Activated T-helper 2 cell treated with anti-CD3 and anti-CD28 coated beads, Interferon-gamma antibody, Interleukin-2, Interleukin-4, amounts not matched to agents 10 μg/mL and 5 μg/mL and 100 μg/mL, durations not matched to agents 14 hours and 24 hours and 36 hours (primary cell): ENCODE measurements at places on chromosomes 6 and 20. TPM values are rescaled to one million over a fixed set of nuclear protein-coding genes. Genes with fewer than 3 reads are reported as not detected.
A peak's percentile ranks its signal among the peaks of the same experiment; 100 is the strongest.

Gene EYA2
- not detected in 2 replicates for total RNA-seq

GRCh38 chr6:2971420-2972218 is at the start of gene SERPINB6:
Gene SERPINB6, minus strand, starts transcription at chr6:2971567. Its CDS starts 12,235 bp downstream, at chr6:2959332.
- DNase-seq, result peak; percentile 22

Gene LGSN
- not detected in 2 replicates for total RNA-seq

- no peak for DNase-seq
Measured at GRCh38 chr20:22562620-22563019, 21.8 kb downstream of the FOXA2 start.

GRCh38 chr6:154791556-154792317 is 58.5 kb downstream of the SCAF8 start:
- no peak for DNase-seq

Gene DEFB132
- total RNA-seq, result not detected in 2 replicates

DNA sequence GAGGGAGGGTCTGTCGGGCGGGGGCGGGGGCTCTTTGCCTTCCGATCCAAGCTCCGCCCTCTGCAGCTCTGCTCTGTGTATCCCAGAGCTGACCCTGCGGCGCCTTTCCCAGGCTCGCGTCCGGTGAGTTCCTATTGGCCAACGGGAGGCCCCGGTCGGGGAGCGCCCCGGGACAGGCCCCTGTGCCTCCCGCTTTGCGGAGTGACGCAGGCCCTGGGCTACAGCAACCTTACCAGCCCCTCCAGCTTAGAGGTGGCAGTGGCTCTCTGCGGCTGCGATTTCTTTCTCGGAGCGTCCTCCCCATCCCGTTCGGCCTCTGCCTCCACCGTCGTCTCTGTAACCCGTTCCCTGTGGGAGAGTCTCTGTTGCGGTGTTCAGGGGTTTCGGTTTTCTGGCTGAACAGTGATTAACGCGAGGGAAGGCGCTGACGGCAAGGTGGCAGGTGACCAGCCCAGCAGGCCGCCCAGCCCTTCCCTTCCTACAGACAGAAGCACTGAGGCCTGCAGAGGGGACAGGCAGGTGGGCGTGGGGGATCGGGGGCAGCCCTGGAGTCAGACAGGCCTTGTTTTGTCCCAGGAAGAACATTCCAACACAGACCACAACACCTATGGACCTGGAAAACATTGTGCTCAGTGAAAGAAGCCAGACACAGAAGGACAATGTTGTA is 18.1 kb upstream of the CEBPB start:
- no peak for DNase-seq

DNA sequence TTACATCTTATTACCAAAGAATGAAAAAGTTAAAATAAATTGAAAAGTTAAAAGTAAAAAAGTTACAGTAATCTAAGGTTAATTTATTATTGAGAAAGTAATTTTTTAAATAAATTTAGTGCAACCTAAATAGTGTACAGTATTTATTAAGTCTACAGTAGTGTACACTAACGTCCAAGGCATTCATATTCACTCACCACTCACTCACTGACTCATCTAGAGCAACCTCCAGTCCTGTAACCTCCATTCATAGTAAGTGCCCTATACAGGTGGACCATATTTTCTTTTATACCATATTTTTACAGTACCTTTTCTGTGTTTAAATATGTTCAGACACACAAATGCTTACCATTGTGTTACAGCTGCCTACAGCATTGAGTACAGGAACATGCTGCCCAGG is 624.7 kb upstream of the NOX3 start:
- DNase-seq, result no peak

- DNase-seq, result no peak
Measured at GRCh38 chr6:25635886-25636317, 16.1 kb upstream of the SCGN start.

- no peak for DNase-seq
Measured at GRCh38 chr6:44661221-44662008, 273.9 kb downstream of the CDC5L start.

DNA sequence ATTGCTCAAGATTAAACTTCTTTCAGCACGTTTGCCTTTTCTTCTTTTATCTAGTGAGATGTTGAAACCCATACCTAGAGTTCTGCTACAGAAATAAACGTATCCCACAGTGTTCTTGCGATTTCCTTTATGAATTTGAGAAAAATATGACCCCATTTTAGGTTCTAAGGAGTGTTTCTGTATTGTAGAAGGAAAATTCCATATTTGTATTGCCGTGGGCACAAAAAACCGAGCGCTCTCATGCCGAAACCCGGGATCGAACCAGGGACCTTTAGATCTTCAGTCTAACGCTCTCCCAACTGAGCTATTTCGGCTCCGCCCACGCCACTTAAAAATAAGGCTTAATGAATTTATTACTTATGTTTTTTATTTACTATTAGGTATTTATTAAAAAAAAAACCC is 23.7 kb downstream of the ZNF311 start:
- peak; percentile 63 for DNase-seq

- no peak for DNase-seq
Measured at GRCh38 chr6:158825038-158825950, 6.1 kb upstream of the EZR start.

- DNase-seq, result no peak
Measured at GRCh38 chr6:169638915-169639314, 62.9 kb downstream of the WDR27 start.

DNA sequence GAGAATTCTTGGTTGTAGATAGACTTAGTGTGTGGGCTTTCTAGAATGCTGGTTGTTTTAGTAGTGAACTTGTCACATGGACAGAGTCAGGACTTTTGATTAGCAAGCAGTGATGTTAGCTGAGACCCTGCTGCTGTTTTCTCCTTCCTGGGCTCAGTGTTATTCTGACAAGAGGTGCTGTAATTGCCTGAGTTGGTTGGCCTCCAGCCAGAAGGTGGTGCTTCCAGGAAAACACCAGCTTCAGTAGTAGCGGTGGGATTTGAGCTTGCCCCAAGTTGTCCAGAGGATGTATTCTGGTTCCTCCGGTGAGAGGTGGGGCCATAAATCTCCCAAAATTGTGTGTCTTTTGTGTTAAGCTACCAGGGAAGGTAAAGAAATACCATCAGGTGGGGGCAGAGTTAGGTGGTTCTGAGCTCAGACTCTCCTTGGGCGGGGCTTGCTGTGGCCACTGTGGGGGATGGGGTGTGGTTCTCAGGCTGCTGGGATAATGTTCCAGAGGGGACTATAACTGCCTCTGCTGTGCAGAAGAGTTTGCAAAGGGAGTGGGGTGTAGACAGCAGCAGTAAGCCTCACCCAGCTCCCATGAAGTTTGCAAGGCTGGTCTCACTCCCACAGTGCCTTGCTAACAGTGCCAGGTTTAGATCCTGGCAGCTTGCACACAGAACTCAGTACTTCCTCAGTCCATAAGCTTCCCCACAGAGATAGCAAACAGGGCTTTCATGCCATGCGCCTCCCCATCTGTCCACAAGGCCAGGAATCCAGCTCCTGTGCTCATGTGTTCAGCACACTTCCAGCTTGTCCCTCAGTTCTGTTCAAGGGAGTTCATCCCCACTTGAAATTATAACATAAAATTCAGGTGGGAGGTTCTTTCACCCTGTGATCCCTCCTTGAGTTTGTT is 278.4 kb upstream of the PTCHD4 start:
- no peak for DNase-seq

GRCh38 chr20:13099676-13100075 is 90.9 kb downstream of the SPTLC3 start:
- no peak for DNase-seq

- no peak for DNase-seq
Measured at GRCh38 chr6:11279284-11279689, 46.8 kb upstream of the NEDD9 start.

DNA sequence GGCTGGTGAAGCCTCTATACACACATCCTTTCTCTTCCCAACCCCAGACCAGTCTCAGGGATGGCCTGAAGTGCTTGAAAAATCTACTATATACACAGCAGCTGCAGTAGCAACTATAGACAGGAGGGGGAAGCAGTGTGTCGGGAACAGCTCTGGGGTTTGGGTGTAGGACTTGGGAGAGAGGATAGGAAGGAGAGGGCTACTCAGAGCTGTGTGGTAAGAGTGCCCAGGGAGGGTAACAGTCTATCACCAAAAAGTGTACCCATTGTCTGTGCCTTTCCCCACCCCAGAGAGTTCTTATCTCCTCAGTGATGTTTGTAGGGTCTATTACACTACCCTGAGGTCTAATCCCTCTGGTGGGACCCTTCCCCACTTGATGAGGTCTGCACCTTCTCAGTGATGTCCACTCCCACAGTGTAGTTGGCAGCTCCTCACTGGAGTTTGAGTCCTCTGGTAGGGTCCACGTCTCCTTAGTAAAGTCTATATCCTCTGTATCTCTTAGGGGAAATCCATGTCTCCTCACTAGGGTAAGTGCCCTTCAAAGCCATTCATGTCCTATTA is 1.5 kb upstream of the GGT7 start:
- peak; percentile 52 for DNase-seq

DNA sequence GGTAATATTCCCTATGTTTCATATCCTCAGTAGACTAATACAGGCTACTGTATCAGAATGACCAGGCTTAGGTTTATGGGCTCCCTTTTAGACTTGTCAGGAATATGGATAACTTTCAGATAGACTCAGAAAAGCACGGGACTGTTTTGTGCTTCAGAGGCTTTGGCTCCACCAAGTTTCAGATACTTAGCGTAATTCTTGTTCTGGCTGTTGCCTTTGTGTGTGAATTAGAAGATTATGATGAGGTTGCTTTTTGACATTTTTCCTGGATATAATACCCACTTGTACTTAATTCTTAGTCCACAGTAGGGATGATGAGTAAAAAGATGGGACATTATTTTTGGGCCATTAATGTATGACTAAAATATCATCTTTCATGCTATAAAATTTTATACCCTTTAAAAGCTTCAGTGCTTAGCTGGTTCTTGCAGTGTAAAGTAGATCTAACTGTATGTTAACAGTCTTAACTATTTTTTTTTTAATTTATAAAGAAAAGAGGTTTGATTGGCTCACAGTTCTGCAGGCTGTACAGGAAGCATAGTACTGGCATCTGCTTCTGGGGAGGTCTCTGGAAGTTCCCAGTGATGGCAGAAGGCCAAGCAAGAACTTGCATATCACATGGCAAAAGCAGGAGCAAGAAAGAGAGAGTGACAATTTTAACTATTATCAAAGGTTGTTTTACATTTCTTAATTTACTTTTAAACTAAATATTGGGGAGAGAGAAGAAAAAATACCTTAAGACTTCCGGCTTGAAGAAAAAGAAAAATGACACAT is 120.7 kb downstream of the ZFAND3 start:
- no peak for DNase-seq

DNA sequence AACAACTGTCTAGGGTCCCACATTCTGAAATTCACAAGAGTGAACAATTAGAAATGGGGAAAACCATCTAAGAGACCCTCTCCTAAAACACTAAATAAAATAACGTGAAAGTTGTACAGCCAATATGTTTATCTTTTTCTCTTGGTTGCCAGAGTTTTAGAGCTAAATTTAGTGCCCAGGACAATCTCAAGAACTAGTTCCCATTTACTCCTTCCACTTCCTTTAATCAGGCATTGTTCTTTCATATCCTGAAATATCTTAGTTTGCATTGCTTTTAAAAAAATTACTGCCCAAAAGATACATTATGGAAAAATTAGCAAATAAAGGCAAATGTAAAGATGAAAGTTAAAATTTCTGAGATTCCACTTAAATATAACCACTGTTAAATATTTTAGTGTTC is 33.1 kb upstream of the UBR2 start:
- DNase-seq, result no peak

DNA sequence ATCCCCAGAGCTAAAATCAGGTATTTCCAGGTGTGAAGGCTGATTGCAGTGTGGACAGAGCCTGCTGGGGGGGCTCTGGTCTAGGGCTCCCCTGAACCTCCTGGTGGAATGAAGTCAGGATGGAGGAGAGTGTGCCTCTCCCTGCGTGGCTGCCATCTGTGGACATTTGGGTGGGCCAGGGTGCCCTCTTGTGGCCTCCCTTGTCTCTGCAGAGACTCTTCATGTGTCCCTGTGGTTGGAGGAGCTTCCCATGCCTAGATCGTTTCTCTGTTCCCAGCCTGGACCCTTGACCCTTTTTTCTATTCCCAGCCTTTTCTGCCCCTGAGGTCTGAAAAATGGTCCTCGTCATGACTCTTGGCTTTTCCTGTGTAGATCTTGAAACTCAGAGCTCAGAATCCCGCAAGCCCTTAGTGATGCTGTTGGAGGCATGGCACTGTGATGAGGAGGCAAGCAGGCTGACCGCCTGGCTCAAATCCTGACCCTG is 9.9 kb upstream of the PSMF1 start:
- DNase-seq, result no peak

- DNase-seq, result no peak
Measured at GRCh38 chr6:13395272-13396237, 67.2 kb upstream of the TBC1D7 start.

DNA sequence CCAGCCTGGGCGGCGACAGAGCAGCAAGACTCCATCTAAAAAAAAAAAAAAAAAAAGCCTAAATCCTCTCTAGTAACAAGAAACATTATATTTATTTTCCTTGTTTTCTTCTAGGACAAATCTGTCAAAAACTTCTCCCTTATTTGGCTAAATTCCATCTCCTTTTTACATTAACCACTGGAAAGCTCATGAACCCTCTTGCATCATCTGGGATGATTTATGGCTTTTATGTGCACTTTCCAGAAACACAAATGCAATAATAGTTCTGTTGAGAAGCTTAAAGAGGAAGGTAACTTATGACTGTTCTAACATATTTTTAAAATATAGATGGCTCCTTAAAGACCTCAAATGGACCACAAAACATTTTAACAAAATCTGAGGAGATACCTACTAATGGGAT is 526.1 kb upstream of the SPTLC3 start:
- no peak for DNase-seq

Gene RSPO3
- total RNA-seq, result not detected in 2 replicates

DNA sequence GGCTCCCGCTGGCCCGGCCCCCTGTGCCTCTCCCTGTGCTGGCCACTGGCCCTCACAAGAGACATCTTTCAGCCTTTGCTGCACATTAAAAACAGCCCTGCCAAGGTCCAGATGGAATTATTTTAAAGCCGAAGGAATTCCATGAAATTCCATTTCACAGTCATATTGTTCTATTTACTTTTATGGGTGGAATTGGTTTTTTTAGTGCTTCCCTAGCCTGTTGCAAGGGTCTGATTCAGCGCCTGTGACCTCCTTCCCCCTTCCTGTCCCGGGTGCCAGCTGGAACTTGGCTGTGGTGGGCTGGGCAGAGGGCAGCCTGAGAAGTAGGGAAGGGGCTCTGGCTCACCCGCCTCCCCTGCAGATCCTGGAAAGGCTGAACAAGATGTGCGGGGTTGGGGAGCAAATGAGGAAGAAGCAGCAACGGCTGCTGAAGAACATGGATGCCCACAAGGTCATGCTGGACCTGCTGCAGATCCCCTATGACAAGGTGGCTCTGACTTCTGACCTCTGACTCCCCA is 34.3 kb downstream of the UQCC2 start:
- DNase-seq, result no peak

GRCh38 chr20:42641886-42642285 is 547.8 kb downstream of the PTPRT start:
- no peak for DNase-seq

DNA sequence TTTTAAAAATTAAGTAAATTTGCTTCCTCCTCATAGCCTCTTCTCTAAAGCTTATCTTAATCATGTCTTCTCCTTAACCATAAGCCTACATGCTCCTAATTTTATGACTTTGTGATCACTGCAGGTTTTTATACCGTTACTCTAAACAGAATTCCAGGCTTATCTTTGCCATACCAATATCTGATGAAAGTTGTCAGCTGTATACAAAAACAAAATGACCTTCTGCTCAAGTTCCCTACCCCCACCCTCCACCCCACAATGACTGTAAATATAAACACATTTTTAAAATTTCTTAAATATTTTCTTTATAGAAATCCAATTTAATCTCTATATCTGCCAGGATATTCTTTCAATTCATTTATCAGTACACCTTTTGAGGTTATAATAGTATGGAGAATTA is 60.5 kb upstream of the SGK1 start:
- no peak for DNase-seq

Gene SNAP25
- 14.2 and 15.2 TPM in 2 replicates for total RNA-seq

Gene PI16
- not detected in 2 replicates for total RNA-seq

Gene BPIFA1
- not detected in 2 replicates for total RNA-seq

Gene DSP
- total RNA-seq, result 0.02 TPM in 2 replicates
